ENCODE measurements at places on chromosomes 3 and 15. TPM values are rescaled to one million over a fixed set of nuclear protein-coding genes. Genes with fewer than 3 reads are reported as not detected.

DNA sequence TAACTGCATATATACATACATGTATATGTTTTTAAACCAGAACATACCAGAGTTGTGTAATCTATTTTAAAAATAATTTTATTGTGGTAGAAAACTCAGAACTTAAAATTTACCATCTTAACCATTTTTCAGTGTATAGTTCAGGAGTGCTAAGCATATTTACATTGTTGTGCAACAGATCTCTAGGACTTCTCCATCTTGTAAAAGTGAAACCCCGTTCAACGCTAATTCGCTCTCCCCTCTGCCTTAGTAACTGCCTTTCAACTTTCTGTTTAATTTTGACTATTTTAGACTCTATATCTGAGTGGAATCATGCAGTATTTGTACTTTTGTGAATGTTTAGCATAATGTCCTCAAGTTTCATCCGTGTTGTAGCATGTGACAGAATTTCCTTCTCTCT is 51.8 kb upstream of the SSR3 start:
- DNase-seq: no peak

GRCh38 chr15:35834866-35835265 is 288.9 kb upstream of the DPH6 start:
- no peak for DNase-seq

GRCh38 chr3:72383883-72384282 is 464.4 kb downstream of the SHQ1 start:
- DNase-seq: no peak

GRCh38 chr3:59754456-59755129 is 704.8 kb upstream of the CFAP20DC start:
- DNase-seq: no peak

DNA sequence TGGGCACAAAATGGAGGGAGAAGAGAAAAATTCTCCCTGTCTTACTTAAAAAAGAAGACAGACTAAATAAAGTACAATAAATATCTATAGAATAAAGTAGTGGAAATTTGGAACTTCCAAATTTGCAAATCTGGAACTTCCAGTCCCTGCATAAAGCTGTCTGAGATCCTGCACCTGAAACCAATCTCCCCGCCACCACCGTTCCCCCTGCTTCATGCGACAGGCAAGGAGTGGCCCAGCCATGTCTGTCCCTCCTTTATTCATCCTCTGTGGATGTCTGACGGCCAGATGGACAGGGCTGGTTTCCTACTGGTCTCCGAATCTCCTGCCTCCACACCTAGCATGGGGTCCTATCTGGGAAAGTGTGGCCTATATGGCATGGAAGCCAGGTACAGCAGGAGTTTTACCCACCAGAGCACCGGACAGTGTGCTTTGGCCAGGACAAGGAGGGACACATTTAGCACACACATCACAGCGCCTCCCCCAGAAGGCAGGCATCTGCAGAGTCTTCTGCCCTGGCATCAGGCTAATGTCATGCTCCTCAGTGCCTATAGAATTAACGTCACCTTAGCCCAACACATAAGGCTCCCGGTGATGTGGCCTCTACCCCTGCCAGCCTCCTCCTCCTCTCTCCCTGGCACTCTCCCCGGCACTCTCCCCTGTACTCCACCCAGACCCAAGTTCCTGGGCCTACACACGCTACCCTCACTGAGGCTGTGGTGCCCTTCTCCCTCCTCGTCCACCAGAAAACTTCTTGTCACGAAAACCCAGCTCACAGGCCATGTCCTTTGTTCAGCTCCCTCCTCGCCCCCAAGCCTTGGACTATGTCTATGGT is 170.8 kb downstream of the XXYLT1 start:
- DNase-seq: no peak

- no peak for DNase-seq
These were observed 44.6 kb downstream of the TFG start for GRCh38 chr3:100753846-100754245.

DNA sequence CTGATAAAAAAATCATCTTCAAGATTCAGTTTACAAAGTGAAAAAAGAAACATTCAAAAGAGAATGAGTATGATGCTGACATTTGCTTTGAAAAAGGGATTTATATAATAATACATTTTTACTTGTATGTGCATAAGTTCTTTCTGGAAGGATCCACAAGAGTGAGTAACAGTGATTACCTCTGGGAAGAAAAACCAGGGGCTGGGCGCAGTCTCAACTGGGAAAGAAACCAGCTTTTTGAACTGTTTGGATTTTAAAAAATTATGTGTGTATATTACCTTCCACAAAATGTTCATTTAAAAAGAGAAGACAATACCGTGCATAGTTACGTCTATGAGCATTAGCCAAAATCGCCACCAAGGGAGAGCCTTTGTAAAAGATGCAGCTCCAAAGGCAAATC is 1.3 kb downstream of the CLEC3B start:
- no peak for DNase-seq

DNA sequence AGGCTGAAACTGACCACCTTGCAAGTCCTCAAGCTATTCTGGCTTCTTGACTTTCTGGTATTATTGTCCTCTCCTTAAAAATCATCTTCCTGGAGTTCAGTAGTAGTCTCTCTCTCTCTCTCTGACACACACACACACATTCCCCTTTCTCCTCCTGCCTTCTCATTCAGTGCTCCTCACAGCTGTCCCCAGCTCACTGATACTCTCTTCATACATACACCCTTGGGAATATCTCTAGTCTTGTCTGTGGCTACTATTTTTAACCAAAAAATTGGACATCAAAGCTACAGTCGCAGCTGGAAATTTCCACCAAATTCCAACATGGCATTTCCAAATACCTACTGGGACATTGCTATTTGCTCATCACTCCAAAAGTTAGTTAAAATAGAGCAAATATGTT is 178.9 kb downstream of the ECT2 start:
- DNase-seq: no peak

GABRR3 gene
- not detected for total RNA-seq

Measured in H9 (cell line).